ENCODE measurements at places on chromosomes 4 and X.

DNA sequence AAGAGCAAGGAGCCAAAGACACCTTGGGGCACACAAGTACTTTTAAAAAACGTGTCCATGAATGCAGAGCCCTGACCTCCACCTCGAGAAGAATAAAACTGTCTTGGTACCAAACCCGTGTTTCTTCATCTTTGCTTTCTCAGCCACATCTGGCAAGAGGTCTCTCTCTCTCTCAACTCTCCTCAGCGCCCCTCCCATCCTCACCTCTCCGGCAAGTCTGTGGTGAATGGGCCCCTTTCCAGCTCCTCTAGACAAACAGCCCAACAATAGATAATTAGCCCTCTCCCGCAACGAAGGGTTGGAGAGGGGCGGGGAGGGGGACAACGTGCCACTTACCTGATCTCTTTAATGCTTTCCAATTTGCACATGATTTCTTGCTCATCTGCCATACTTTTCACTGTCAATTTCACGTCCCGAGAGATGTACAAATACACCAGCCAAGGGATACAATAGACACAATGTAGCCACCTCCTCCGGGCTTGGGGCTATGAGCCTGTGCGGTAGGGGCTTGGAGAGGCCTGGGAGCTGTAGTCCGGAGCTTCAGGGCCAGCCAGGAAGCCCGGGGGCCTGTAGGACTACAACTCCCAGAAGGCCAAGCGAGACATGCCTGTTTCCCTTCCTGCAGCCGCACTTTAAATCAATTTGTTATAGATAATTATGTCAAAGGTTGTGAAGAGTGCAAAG lies at the start of gene ZC4H2:
Gene ZC4H2, minus strand, starts transcription at position 462 of the 684 bp plus-strand sequence. Its CDS starts 73 bp downstream, at position 389.
- no peak for DNase-seq

DNA sequence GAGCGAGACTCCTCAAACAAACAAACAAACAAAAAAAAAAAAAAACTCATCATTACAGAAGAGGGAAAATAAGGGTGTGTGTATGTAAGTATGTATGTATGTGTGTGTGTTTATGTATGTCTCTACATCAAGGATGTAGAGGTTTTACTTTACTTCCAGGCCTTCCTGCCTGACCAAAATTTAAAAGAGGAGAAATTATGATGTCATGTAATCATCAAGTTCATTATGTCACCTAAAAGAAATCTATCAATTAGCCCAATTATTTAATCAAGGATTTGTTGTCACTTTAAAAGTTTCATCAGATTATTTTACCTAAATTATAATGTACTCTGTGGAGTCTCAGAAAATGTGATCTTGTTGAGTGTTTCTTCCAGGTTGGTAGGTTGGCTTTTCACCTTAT lies 21.6 kb downstream of the GUCY1A1 start:
- DNase-seq: no peak

DNA sequence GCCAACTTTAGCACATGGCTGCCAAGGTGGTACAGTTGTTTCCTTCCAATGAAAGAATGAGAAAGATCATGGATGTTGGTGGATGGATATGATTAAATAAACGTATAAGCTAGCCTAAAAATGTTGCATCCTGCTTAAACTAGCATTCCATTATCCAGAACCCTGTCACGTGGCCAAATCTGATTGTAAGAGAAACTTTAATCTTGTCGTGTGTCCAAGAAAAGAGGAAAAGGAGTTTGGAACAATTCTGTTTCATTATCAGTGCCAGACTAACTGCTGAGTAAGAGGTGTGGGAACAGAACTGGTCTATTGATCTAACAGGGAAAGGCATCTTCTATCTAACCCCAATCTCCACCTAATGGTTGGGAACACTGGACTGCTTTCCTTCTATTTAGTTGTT lies 325.2 kb upstream of the BMP3 start:
- DNase-seq: no peak

DNA sequence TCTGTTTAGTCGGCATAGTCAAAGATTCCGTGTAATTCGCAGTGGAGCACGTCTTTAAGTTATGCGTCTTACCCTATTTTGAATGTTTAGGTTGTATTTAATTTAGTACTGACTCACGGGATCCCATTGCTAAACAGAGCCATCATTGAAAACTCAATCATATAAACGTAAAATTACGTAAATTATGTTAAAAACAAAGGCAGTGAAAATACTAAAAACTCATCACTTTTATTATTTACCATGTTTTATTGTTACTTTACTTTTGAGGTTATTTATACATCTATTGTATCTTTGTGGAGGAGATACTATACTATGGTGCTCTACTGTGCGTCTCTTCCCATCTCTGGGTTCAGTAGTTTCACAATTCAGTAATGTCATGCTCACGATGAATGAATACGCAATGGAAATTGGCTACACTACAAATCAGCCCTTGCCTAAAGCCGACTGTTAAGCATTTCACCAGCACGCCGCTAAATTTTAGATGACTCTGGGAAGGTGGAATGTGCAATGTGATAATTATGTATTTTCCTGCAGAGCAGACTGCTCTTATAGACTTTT lies 944 bp downstream of the FUNDC2 start:
- DNase-seq: no peak

DNA sequence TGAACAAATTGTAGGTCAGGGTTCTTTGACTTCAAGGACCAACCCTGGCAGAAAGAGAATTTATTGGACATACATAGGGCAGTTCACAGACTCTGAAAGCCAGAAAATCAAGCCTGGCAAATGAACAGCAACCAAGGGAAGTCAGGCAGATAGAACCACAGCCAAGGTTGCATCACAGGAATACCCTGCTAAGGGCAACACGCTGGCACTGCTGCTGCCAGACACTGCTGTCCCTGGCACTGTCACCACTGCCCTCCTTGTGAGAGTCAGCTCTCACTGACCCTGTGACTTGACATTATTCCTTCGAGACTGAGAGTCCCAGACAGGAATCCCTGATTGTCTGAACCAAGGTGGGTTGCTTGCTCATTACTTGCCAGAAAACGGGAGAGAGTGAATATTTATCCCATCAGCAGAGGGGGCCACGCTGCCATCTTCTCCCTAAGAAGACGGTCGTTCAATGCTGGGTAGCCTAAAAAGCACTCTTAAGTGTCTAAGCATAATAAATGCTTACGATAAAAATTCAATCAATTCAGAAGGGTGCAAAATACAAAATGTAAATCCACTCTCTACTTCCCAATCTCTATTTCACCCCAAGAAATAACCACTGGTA lies 23.2 kb upstream of the PTTG2 start:
- no peak for DNase-seq

GRCh38 chrX:45070116-45071007 lies 130.3 kb downstream of the DIPK2B start:
- no peak for DNase-seq

- DNase-seq: no peak
Measured at GRCh38 chrX:49269767-49270248, at the start of gene PPP1R3F. TSS of gene PPP1R3F (plus strand) at chrX:49269793. CDS start at chrX:49269870, 77 bp downstream.
